ENCODE measurements at places on chromosomes 1 and 21. TPM values are rescaled to one million over a fixed set of nuclear protein-coding genes. Genes with fewer than 3 reads are reported as not detected.

The LHX8 gene
- polyA plus RNA-seq, result not detected

The RAD54L gene
- 16.3 TPM for polyA plus RNA-seq

The KCNJ15 gene
- 159 TPM for polyA plus RNA-seq

The SPATA1 gene
- polyA plus RNA-seq, result 1.2 TPM

The G0S2 gene
- 14.0 TPM for polyA plus RNA-seq

DNA sequence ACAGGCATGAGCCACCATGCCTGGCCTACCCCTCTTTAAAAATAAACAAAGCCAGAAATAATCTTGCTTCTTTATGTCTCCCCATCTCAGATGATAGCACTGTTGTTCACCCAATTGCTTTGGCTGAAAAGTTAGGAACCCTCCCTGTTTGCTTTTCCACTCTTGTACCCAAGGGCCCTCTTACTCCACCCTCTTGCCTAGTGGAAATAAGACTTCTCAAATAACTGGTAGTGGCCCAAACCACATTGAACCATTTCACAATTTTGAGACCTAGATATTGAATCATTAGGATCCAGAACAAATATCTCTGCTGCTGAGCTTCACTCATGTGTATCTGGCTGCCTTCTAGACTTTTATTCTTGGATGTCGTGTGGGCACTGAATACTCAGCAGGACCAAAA, 37.7 kb downstream of the RNF220 start:
- DNase-seq, result no peak

GRCh38 chr1:175673371-175674150, 69.8 kb downstream of the TNR start:
- no peak for DNase-seq

GRCh38 chr1:195591917-195592672, 1016.1 kb downstream of the KCNT2 start:
- no peak for DNase-seq

DNA sequence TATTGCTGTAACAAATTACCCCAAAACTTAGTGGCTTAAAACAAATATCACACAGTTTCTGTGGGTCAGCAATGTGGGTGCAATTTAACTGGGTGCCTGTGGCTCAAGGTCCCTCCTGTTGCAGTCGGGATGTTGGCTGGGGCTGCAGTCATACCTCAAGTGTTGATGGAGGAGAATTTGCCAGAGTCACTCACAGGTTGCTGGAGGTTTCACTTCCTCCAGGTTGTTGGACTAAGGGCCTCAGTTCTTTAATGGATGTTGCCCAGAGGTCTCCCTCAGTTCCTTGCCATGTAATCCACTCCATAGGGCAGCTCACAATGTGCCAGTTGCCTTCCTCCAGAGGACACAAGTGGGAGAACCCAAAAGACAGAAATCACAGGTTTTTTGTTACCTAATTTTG, 2.5 kb upstream of the TAF13 start:
- DNase-seq, result no peak

DNA sequence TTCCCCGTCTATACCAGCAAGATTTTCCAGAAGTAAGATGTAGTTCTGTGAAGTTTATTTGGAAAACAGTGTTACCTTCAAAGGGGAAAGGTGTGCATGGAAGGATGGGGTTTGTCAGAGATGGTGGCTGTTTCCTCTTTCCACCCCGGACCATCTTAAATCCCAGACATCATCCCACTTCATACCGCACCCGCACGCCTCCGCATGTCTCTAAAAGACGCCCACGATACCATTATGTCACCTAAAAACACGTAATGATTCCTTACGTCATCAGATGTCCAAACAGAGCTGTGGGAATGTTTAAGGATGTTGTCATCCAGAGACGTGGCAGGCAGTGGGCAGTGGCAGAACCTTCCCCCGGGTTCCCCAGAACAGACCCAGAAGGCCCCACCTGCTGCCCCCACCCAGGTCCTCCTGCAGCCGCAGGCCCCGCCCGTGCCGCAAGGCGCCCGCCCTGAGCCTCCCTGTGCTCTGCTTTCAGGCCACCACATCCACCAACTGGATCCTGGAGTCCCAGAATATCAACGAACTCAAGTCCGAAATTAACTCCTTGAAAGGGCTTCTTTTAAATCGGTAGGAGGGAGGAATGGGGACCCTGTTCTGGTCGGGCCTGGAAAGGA, 152.2 kb downstream of the PEX14 start:
- DNase-seq, result no peak

All from left renal cortex interstitium (tissue), 4 donors.